ENCODE measurements at places on chromosomes 11 and 22. TPM values are rescaled to one million over a fixed set of nuclear protein-coding genes. Genes with fewer than 3 reads are reported as not detected.
A peak's percentile ranks its signal among the peaks of the same experiment; 100 is the strongest.

- DNase-seq, result no peak
- no peak overlapping the region for H3K4me3 ChIP-seq
- no peaks in the 10 kb centered on the region for H3K27me3 ChIP-seq
- H3K4me1 ChIP-seq, result no peaks in the 10 kb centered on the region
- peaks cover 5% of the 10 kb centered on the region for H3K36me3 ChIP-seq
- no peak overlapping the region for H3K27ac ChIP-seq
These were observed 8.9 kb downstream of the PISD start for GRCh38 chr22:31652911-31653684.

The KCNQ1 gene
- 3.3 TPM for total RNA-seq

The ART1 gene
- total RNA-seq, result not detected

GRCh38 chr11:128346804-128347203 is 240.6 kb downstream of the ETS1 start:
- H3K4me3 ChIP-seq, result no peak overlapping the region
- peaks cover 17% of the 10 kb centered on the region for H3K4me1 ChIP-seq
- H3K27ac ChIP-seq, result no peak overlapping the region
- DNase-seq, result peak; percentile 24

The APLNR gene
- total RNA-seq, result 0.07 TPM

The FREY1 gene
- total RNA-seq, result 3.7 TPM

GRCh38 chr22:49689255-49689770 is 138.4 kb downstream of the BRD1 start:
- DNase-seq, result no peak
- no peaks in the 10 kb centered on the region for H3K4me1 ChIP-seq
- H3K4me3 ChIP-seq, result no peak overlapping the region
- H3K27ac ChIP-seq, result no peak overlapping the region
- H3K36me3 ChIP-seq, result no peaks in the 10 kb centered on the region

The OR52N4 gene
- 2.1 TPM for total RNA-seq

The SYT8 gene
- not detected for total RNA-seq

Measured in natural killer cell (primary cell).